ENCODE measurements at places on chromosomes 2 and 18. TPM values are rescaled to one million over a fixed set of nuclear protein-coding genes. Genes with fewer than 3 reads are reported as not detected.

- DNase-seq, result no peak
- H3K4me1 ChIP-seq, result no peaks in the 10 kb centered on the region
- no peaks in the 10 kb centered on the region for H3K36me3 ChIP-seq
These were observed 159.2 kb upstream of the DTNA start for GRCh38 chr18:34550902-34551301.

- no peak overlapping the region for H3K27ac ChIP-seq
- no peaks in the 10 kb centered on the region for H3K36me3 ChIP-seq
- no peak overlapping the region for H3K4me3 ChIP-seq
- DNase-seq, result no peak
- peaks cover 10% of the 10 kb centered on the region for H3K4me1 ChIP-seq
- H3K27me3 ChIP-seq, result no peaks in the 10 kb centered on the region
These were observed 115.7 kb upstream of the MSTN start for GRCh38 chr2:190178066-190178722.

DNA sequence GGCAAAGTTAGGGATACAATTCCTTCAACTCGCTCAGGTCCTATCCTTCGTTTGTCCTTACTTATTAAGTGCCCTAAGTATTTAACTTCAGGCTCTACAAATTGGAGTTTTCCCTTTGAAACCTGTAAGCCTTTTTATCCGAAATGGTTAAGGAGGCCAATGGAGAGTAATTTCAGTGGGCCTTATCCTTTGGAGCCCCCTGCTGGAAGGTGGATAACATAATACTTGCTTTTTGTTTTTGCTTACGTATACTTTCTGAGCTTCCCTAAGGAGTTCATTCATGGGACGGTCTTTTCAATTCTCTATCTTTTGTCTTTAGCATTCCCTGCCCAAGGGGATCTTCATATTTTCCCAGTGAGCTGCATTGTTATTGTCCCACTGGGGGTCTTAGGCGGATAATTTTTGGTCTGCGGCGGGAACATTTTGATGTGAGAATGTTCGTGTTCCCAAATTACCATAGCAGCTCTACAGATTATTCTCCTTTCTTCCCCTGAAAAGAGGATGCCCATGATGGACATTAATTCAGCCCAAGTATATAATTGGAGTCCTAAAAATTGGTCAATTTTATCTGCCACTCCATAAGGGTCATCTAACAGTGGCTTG lies 34.4 kb upstream of the TRAPPC8 start:
- no peaks in the 10 kb centered on the region for H3K36me3 ChIP-seq
- H3K4me3 ChIP-seq, result no peak overlapping the region
- H3K27me3 ChIP-seq, result no peaks in the 10 kb centered on the region
- DNase-seq, result peak; percentile 18
- H3K27ac ChIP-seq, result no peak overlapping the region
- no peaks in the 10 kb centered on the region for H3K4me1 ChIP-seq

- H3K4me1 ChIP-seq, result peaks cover 17% of the 10 kb centered on the region
- peaks cover 100% of the 10 kb centered on the region for H3K27me3 ChIP-seq
- H3K36me3 ChIP-seq, result no peaks in the 10 kb centered on the region
- DNase-seq, result no peak
- no peak overlapping the region for H3K27ac ChIP-seq
- no peak overlapping the region for H3K4me3 ChIP-seq
These were observed 4.3 kb downstream of the DLX1 start for GRCh38 chr2:172089633-172090032.

DNA sequence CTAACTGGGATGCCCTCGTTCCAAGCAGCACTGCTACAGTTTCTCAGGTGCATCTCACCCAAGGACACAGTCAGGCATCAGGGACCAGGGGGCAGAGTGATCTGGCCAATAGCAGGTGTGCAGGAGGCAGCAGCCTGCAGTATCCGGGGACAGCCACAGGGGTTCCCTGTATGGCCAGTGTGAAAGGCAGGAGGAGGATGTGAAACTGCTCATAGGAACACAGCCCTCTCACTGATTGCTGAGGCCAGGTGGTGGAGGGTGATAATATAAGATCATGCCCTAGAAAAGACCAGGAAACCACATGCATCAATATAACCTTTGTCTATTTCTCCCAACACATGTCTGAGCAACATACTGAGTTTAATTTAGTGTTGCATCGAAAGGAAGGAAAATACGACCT lies 112.7 kb upstream of the TACR1 start:
- DNase-seq, result peak; percentile 22
- H3K27ac ChIP-seq, result no peak overlapping the region
- no peaks in the 10 kb centered on the region for H3K36me3 ChIP-seq

DNA sequence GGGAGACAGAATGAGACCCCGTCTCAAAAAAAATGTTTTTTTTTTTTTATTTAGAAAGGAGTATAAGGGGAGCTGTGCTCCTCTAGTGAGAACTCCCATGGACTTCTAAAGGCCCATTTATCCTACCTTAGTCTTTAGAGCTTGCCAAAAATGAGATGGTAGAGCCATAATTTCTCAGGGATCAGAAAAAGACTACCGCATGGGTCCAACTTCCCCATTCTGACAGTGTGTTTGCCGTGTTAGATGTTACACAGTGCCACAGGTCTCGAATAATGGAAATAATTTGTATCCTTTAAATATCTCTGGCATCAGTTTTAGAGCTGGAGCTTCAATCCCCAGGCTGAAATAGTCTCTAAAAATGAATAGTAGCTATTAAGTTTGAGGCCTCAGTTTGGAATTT lies 6.0 kb upstream of the SLC39A10 start:
- no peaks in the 10 kb centered on the region for H3K27me3 ChIP-seq
- H3K4me3 ChIP-seq, result no peak overlapping the region
- H3K36me3 ChIP-seq, result no peaks in the 10 kb centered on the region

DNA sequence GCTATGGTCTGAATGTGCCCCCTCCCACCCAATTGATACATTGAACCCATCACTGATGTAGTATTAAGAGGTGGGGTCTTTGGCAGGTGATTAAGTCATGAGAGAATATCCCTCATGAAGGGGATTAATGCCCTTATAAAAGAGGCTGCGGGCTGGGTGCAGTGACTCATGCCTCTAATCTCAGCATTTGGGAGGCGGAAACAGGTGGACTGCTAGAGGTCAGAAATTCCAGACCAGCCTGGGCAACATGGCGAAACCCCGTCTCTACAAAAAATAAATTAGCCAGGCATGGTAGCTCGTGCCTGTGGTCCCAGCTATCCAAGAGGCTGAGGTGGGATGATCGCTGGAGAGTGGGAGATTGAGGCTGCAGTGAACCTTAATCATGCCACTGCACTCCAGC lies 14.3 kb downstream of the POLR2D start:
- H3K27ac ChIP-seq, result no peak overlapping the region
- H3K4me3 ChIP-seq, result no peak overlapping the region
- no peak for DNase-seq
- H3K27me3 ChIP-seq, result no peaks in the 10 kb centered on the region

PPP1CB gene
- total RNA-seq, result 153 TPM

CRYGD gene
- not detected for total RNA-seq

KHK gene
- 12.0 TPM for total RNA-seq

MAPRE3 gene
- 64.7 TPM for total RNA-seq

GNAL gene
- total RNA-seq, result 7.4 TPM

ONECUT2 gene
- total RNA-seq, result not detected

KCNG2 gene
- not detected for total RNA-seq

MAP3K19 gene
- total RNA-seq, result not detected

SCN3A gene
- 1.9 TPM for total RNA-seq

GTF2A1L gene
- total RNA-seq, result 15.2 TPM

Measured in transverse colon (tissue), 4 donors.